ENCODE measurements at places on chromosomes 16 and 17. TPM values are rescaled to one million over a fixed set of nuclear protein-coding genes. Genes with fewer than 3 reads are reported as not detected.

DNA sequence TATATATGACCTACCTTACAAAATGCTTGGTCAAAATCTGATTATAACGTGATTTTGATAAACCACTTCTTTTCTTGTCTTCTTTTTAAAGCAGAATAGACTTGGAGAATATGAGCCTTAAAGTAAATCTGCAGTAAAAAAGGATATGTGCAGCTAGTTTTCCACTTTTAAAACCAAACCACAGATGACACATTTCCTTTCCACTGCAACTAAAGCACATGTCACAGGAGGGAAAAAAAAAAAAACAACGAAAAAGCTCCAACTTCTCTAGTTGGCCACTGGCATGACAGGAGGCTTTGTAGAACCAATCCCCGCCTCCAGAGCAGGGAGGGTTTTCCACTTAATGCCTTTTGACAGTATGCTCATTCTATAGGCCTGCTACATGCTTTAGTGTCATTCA is at the start of gene EVI2A:
EVI2A (minus strand) TSS at position 142 of the 400 bp plus-strand sequence. CDS start 2,609 bp downstream, outside the sequence.
- peak; percentile 52 for DNase-seq

DNA sequence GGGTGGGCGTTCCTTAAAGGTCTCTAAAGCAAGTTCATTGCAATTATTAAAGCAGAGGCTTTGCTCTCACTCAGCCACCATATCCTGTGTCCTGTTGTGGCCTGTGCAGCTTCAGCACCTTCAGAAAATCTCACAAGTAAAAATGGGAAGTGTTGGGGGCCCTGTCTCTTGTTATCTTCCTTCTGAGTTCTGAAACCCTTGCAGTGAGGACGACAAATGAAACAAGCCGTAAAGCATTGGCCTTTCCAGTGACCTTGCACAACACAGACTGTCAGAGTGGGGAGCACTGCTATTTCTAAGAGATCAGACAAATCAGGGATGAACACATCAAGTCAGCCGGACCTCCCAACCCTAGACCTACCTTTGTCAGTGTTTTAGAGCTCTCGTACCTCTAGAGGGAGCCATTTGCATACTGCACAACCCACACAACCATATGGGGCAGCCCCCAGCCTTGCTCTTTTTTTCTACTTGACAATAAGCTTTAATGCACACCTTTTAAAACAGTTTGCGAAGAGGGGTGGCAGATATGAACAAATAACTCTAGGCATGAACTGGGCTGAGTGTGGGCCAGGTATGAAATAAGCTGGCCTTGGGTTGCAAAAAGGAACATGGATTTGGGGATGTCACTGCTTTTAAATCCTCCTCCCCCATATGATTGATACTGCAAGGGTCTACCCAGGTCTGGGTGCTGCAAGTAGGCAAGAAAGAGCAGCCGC is 89.8 kb downstream of the KATNIP start:
- DNase-seq, result peak; percentile 25

The SLC35G6 gene
- not detected for total RNA-seq

DNA sequence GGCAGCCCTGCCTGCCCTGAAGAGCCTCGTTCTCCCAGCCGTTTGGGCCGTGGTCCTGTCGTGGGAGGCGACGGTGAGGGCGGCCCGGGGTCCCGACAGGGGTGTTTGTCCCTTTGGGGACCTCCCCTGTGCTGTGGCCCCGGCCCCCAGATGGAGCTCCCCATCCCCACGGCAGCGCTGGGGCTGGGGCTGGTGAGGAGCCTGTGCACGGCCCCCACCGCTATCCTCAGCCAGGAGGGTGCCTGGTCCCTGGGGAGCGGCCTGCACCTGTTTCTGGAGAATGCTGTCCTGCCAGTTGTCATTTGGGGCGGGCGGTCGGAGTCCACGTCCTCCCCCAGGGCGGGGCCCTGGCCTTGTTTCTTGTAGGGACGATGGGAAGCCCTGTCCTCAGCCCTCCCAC is 6.6 kb downstream of the CAPN15 start:
- DNase-seq, result no peak

DNA sequence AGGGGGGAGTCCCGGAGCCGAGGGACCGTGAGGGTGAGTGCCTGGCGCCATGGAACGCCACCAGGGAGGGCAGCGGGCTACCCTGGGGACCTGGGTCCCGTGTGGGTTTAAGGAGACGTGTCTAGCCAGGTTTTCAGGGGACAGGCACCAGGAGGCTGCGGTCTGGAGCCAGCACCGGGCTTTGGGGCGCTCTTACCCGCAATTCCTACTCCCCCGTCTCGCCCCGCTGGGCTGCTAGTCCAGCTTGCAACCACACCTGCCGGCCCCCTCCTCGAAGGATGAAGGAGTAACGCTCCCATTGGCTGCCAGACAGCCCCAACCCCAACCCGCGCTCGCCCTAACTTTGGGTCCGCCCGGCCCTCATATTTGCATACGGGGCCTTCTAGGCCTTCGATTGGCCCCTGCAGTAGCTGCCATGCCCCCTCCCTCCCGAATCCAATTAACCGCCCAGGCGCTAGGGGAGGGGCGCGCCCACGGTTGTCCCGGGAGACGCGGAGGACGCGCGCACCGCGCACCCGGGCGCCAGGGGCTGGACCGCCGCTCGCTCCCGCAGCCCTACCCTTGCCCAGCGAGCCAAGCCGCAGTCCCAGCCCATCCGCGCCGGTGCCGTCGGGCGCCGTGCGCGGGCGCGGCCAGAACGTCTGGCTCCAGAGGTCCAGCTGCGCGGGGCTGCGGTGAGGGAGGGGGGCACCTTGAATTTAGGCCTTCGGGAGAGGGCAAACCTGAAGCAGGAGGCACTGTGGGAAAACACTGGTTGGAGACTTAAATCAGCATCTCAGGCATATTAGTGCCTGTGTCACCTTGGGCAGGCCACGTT is at the start of gene TTLL6:
TTLL6 (minus strand) TSS at position 456 of the 817 bp plus-strand sequence; CDS start at position 299, 157 bp downstream.
- peak; percentile 92 for DNase-seq

DNA sequence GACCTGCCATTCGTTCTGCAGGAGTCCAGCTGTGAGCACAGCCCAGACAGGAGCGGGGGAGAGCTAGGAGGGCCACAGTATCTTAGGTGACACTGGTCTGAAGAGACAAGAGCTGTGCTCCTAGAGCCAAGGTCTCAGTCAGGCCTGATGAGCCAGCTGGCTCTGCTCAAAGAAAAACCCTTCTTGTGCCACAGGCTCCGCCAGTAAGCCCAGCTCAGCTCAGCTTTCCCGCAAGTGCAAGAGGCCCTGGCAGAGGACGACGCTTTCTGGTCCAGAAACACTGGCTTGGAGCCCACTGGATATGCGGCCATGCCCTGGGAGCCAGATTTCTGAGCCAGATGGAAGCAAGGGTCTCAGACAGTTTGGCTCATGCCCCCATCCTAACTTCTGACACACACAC is 23.9 kb downstream of the PEMT start:
- peak; percentile 88 for DNase-seq

DNA sequence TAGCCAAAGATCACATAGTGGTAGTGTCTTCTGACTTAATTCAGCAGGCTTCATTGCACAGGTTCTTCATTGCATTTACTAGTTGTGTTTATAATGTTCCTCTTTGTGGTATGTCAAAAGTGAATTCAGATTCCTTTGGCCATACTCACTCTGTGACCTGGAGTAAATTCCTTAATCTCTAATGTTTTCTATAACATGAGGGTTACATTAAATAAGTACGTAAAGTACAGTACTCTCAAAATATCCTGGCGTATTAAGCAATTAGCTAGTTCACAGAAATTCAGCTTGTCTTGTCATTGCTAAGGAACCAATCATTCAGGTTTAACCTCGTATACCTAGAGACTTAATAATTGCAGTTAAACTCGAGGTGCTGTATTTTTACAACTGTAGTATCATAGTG is 4.2 kb downstream of the RPS6KB1 start:
- DNase-seq, result no peak

Measured in posterior vena cava (tissue), 2 donors.